ENCODE measurements at places on chromosomes 4 and X. TPM values are rescaled to one million over a fixed set of nuclear protein-coding genes. Genes with fewer than 3 reads are reported as not detected.

DNA sequence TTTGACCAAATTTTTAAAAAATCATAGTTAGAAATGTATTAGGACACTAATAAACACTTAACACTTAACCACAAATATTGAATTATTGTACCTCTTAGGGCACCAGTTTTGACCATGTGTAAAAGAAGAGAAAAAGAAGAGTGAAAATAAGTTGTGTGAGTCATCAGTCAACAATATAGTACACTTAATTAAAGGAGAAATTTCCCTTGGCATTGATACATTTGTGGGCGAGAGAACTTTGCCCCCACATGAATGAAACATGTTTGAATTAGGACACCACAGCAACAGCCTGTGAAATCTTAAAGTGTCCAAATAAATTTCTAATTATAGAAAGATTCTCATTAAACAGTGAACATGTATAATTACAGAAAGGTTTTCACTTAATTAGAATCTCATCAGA lies 1292.8 kb upstream of the TENM3 start:
- no peak for DNase-seq

Gene FAT1
- not detected for polyA plus RNA-seq

GRCh38 chr4:105145903-105146275 lies 787 bp upstream of the TET2 start:
- DNase-seq, result no peak

GRCh38 chrX:40050532-40050931 lies 47.2 kb downstream of the BCOR start:
- DNase-seq, result no peak

- DNase-seq, result no peak
Measured at GRCh38 chr4:102869569-102870197, 891 bp downstream of the CISD2 start.

DNA sequence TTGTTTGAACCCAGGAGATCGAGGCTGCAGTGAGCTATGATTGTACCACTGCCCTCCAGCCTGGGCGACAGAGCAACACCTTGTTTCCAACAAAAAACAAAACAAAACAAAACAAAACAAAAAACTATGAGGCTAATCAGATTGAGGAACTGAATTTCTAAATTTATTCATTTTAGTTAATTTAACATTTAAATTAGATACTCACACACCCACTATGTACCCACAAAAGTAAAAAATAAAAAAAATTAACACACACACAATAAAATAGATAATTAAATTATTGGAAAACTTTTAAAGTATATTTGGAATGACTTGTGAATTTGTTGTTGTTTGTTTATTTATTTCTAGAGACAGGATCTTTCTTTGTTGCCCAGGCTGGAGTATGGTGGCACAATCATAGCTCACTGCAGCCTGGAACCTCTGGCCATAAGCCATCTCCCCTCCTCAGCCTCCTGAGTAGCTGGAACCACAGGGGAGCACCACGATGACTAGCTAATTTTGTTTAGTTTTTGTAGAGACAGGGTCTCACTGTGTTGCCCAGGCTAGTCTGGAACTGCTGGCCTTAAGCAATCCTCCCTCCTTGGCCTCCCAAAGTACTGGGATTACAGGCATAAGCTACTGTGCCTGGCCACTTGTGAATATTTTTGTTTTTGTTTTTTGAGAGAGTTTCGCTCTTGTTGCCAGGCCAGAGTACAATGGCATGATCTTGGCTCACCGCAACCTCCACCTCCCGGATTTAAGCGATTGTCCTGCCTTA lies 9.8 kb upstream of the ZNF157 start:
- no peak for DNase-seq

Gene NAA11
- not detected for polyA plus RNA-seq

GRCh38 chr4:108355186-108355901 lies 186.6 kb upstream of the LEF1 start:
- DNase-seq, result no peak

All from GM12878 (cell line).